ENCODE measurements at places on chromosomes 1 and 21.

- no peak for DNase-seq
Measured at GRCh38 chr1:3459051-3459908, 4.8 kb downstream of the ARHGEF16 start.

DNA sequence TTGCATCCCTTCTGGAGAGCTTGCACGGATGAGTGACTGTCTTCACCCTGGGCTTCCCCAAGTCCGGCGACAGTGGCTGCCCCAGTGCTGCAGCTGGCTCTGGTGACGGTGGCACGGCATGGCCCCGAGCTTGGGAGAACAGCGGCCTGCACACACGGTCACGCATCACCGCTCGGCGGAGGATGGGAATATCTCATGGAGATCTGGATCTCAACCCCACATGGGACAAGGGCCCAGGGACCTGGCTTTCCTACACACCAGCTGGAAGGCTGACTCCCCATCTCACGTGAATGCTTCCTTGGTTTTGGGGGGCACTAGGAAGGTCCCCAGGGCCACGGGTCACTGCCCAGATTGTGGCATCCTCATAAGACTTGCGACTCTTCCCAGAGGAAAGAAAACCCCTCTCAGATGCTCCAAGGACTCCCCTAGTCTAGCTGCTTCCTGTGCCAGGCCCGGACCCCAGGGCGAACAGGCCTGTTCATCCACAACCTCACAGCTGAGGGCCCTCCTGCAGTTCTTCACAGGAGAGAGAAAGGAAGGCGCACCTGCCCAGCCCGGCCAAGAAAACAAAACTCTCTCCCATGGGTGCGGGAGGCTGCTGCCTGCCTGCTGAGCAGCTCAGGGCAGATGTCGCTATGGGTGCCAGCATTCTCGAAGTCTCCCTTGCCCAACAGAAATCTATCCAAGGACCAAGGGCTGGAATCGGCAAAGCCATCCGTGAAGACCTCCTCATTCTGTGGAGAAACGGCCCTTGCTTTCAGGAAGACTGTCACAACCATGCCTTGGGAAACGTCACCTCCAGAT is 9.9 kb downstream of the CFAP410 start:
- DNase-seq: no peak

DNA sequence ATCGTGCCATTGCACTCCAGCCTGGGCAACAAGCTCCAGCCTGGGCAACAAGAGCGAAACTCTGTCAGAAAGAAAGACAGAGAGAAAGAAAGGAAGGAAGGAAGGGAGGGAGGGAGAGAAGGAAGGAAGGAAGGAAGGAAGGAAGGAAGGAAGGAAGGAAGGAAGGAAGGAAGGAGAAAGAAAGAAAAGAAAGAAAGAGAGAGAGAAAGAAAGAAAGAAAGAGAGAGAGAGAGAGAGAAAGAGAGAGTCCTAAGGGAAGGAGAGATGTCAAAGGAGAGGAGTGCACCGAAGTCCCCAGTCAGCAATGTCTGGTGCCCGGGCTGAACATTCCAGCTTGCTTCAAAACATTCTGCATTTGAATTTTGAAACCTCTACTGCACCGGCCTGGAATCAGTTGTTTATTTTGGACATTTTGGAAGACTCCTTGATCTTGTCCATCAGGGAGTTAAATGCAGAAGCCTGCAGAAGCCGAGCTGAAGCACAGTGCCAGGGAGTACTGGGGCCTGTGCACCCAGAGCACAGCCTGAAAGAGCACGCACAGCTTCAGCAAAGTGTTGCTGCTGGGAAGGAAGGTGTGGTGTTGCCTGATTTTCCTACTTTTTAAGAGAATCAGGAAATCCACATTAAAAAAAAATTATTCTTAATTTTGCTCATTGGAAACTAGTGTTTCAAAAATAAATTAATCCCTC is 3.7 kb upstream of the IGSF3 start:
- no peak for DNase-seq

- no peak for DNase-seq
Measured at GRCh38 chr1:204288021-204288588, 71.6 kb downstream of the PLEKHA6 start.

DNA sequence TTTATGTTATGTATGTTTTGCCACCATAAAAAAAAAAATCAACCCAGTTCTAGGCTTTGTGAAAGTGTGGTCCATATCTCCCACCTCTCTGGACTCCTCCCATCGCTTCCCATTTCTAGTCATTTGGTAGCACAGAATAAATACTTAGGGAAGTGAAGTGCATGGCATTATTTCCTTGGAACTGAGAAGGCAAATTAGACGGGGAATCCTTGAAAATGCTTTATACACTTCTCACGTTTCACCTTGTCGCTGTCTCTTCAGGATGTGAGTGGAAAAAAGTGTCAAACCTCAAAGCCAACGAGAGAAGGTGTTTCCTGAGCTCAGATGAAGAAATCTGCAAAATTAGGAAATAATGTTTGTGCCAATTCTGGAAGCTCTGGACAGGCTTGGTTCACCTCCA is 209.9 kb downstream of the ATG4C start:
- no peak for DNase-seq

DNA sequence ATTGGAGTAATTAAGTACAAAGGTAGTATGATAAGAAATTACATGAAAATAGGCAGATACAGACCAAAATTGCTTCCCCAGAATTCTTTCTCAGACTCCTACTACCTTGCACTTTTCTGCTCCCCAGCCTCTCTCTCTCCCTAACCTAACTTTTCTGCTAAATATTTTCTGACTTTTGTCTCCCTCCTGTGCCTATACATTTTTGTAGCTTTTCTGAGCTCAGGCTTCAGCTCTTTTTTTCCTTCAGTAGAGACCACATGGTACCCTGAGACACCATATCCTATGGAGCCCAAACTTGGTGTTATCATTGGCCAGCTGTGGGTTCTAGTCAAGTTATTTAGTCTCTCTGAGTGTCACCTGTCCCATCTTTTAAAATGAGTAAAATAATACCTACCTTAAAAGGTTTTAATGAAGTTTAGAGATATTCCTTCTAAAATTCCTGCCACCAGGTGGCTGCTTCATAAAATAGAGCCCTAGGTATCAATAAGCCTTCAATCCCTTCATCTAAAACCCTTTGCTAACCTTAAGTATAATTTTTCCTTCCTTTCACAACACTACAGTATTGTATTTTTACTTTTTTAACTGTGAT is 237.6 kb upstream of the DUSP10 start:
- DNase-seq: no peak

GRCh38 chr1:170168265-170168664 is 22.5 kb downstream of the NTMT2 start:
- no peak for DNase-seq

DNA sequence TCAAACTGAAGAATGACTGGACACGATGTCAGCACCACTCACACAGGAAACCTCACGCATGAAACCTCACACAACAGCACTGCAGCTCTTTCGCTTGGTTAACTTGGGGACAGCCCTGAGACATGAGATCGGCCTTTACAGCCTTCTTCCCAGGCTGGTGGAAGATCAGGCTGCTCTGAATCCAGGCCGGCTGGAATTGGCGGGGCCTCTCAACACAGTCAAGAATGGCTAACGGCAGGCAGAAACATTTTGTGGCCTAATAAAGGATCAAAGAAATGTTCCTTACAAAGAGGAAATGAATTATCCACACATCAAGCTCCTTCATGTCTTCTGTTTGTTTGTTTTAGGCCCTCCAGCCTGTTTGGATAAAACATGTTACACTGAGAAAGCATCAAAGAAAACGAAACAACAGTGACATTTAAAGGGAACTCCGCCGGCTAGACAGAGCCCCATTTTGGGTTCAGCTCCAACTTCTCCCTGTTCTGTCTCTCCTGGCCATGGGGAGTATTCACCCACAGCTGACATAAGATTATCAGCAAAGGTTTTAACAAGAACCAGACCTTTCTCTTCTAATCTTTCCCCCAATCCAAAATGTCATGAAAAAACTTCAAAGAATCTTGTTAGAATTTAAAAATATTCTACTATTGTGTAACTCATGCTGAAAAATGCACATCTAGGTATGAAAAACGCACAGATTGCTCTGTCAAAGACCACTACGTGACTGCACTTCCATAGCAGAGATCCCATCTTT is 131.2 kb downstream of the SLC45A1 start:
- DNase-seq: no peak

DNA sequence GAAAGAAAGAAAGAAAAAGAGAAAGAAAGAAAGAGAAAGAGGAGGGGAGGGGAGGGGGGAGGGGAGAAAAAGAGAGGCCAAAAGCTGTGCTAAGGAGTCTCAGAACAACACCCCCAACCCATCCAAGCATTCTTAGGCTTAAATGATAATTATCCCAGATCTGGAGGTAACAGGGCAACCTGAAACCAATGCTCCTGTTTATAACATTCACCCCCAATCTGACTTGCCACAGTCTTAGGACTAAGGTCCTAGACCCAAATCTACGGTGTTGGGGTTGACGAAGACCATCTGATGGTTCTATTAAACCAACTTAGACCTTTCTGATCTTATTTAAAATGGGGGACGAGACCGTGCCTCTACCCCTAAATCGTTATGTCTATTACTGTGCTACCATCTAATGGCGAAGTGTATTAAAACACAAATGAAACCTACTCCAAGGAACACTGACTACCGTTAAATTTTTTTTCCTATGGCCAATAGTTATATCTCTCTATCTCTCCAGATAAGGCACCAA is 119.3 kb upstream of the CDC42BPA start:
- no peak for DNase-seq

DNA sequence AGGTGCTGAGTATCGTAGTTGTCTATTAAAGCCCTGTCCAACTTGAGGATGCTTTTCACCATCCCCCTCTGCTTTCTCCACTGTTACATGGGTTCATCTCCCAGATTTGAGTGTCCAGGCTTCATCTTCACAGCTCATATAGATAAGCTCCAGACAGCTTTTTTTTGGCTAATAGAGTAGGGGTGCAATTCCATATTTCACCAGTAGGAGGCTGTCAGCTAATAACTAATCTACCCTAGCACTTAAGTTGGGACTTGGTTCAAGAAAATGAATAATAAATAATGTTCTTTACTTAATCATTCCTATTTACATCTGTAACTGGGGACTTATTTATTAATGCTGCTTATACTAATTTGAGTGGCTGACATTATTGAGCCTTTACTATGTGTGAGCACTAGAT is 124.5 kb downstream of the IGSF21 start:
- DNase-seq: no peak

GRCh38 chr1:221044538-221044937 is 165.3 kb downstream of the HLX start:
- DNase-seq: no peak

DNA sequence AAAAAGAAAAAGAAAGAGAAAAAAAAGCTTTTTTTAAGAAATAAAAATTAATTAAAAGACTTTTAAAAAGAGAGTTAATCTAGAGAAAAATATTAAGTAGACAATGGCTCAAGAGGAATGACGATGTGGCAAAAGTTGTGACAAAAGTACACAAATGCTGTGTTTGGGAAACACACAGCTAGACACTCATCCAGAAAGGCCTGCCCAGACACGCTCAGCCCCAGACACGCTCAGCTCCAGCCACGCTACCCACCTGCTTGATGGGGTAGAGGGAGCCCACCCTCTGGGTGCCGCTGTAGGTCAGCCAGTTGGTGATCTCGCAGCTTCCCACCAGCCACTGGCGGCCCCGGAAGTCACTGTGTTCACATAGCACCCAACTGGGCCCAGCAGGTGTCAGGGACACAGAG is 10.2 kb downstream of the CD52 start:
- DNase-seq: no peak

- DNase-seq: no peak
Measured at GRCh38 chr1:3627515-3628253, 2.9 kb downstream of the TPRG1L start.

DNA sequence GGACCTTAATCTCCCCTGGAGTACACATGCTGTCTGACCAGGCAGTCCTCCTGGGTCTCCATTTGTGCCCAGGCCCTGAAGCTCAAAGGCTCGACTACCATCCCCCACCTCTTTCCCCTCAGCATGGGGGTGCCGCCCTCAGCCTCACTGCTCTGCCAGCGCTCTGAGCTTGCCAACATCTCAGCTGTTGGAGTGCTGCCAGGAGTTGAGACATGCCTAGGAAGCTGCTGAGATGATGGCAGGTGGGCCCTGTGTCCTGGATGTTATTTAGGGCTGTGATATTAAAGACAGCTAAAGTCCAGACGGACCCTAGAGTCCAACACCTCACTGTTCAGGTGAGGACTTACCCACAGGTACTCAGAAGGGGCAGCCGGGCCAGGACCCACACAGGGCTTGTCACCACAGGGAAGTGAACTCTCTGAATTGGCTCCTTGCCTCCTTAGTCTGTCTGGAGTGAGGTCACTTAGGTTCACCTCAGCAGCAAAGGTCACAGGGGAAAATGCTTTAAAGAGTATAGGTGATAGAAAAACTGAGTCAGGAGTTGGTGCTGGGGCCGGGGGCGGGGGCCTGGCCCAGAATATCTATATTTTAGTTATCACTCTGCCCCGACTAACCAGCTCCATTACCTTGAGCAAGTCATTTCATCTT is 19.7 kb upstream of the KCNC4 start:
- DNase-seq: no peak

DNA sequence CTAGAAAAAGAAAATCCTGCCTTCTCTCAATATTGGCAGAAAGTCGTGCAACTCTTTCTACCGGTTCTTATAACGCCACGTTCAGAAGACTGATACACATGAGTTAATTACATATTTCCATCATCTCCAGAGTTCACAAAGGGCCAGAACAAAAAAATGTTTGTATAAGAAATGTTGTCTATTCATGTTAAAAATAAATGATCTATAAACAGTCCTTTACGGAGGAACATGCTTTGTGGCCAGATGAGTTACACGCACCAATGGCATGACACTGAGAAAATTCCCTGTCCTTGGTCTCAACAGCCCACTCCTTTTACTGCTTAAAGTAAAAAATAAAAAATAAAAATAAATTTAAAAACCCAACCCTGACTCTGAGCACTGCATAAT is 29.5 kb downstream of the C2CD2 start:
- DNase-seq: no peak

DNA sequence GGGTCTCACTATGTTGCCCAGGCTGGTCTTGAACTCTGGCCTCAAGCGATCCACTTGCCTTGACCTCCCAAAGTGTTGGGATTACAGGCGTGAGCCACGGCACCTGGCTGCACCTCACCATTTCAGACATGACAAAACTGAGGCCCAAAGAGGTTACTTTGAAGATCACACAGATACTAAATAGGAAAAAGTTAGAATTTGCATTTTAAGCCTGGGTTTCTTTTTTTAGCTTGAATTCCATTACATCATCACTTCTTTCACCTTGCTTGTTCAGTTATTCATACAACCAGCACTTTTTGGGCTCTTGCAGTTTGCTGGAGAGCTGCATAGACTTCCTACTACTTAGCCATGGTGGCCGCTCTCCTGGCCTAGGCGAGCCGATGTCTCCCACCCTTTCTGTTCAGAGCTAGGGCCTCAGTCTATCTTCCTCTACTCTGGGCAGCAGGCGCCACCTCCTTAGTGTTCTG is 16.3 kb upstream of the CD2 start:
- peak; percentile 33 for DNase-seq

DNA sequence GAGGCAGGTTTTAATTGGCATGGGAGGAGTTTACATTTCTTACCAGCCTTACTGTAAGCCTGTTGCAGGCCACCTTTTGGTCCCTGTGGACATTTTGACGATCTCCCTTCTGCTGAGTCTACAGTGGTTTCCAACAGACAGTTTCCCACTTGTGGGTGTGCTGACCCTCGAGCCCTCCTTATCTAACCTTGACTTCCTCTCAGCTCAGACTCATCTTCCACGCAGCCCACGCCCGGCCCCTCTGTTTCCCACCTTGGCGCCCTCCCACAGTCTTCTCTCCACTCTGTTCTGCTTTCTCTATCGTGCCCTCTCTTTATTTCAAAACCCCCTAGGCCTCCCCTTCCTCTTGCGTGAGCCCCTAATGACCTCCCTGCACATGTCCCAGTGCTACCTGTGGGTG is 6.1 kb upstream of the ARL8A start:
- DNase-seq: no peak

- DNase-seq: no peak
Measured at GRCh38 chr1:82330330-82330729, 529.6 kb downstream of the ADGRL2 start.

GRCh38 chr1:168468822-168469221 is 75.0 kb downstream of the XCL2 start:
- DNase-seq: no peak

Data from activated CD4-positive, alpha-beta T cell treated with anti-CD3 and anti-CD28 coated beads, Interleukin-2, amount 10 ng/mL, durations not matched to agents 7 days and 5 days (primary cell).